Activated naive CD4-positive, alpha-beta T cell treated with anti-CD3 and anti-CD28 coated beads, Interleukin-2, amount 10 ng/mL, durations not matched to agents 7 days and 5 days (primary cell): ENCODE measurements at places on chromosomes 12 and 14.

- no peak overlapping the region for H3K27ac ChIP-seq
- no peak overlapping the region for H3K4me3 ChIP-seq
- no peaks in the 10 kb centered on the region for H3K27me3 ChIP-seq
- no peaks in the 10 kb centered on the region for H3K36me3 ChIP-seq
Measured at GRCh38 chr12:118119449-118119879, 15.7 kb upstream of the VSIG10 start.

DNA sequence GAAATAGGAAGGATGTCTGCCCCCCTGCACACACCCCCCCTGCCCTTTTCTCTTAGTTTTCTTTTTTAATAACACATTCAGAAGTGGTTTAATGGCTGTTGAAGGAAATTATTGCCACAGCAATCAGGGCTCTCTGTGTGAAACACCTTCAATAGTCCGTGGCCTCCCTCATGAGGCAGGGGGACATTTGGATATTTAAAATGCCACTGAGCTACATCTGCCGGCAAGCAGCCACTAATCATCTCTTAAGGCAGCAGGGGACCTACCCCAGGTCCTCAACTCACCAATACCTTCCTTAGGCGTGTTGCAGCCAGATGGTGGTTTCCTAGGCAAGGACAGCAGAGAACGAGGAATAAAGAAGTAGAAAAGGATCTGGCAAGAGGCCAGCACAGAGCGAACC lies 283.2 kb downstream of the TTC8 start:
- H3K4me3 ChIP-seq, result no peak overlapping the region
- no peak overlapping the region for H3K27ac ChIP-seq
- H3K36me3 ChIP-seq, result no peaks in the 10 kb centered on the region

GRCh38 chr14:63499701-63500250 lies 43.4 kb downstream of the PPP2R5E start:
- no peak overlapping the region for H3K4me3 ChIP-seq
- no peak overlapping the region for H3K27ac ChIP-seq
- no peak for DNase-seq
- peaks cover 13% of the 10 kb centered on the region for H3K4me1 ChIP-seq
- H3K27me3 ChIP-seq, result no peaks in the 10 kb centered on the region
- H3K36me3 ChIP-seq, result peaks cover 15% of the 10 kb centered on the region

DNA sequence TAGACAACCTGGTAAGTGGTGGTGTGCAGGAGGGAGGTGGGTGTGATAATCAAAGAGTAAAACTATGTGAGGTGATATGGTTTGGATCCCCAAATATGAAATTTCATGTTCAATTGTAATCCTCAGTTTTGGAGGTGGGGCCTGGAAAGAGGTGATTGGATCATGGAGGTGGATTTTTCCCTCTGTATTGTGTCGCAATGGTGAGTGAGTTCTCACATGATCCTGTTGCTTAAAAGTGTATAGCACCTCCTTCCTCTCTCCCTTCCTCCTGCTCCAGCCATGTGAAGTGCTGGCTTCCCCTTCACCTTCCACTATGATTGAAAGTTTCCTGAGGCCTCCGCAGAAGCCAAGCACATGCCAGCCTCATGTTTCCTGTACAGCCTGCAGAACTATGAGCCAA lies 270.2 kb upstream of the FOXG1 start:
- no peaks in the 10 kb centered on the region for H3K4me1 ChIP-seq
- DNase-seq, result no peak
- H3K27ac ChIP-seq, result no peak overlapping the region
- no peaks in the 10 kb centered on the region for H3K27me3 ChIP-seq
- H3K36me3 ChIP-seq, result no peaks in the 10 kb centered on the region

DNA sequence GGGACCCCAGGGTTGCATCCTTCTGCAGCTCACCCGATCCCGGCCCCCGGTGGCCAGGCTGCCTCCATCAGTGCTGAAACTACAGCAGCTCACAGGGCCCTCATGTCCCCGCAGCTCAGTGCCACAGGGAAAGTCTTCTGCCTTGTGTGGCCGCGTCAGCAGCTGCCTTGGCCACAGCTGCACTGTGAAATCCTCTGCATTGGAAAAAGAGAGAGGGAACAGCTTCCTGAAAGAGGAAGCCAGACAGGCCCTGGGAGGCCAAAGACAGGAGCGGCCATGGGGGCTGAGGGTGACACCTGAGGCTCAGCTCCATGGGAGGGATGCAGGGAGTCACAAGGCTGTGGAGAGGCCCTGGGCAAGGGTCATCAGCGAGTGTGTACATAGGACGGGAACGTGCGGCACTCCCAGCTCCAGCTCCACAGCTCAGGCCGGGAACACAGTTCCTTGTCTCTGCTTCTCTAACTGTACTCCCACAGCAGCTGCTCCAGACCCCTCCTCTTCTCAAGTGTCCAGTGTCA lies 32.7 kb downstream of the PARP2 start:
- H3K4me3 ChIP-seq, result no peak overlapping the region
- no peaks in the 10 kb centered on the region for H3K27me3 ChIP-seq
- peaks cover 62% of the 10 kb centered on the region for H3K36me3 ChIP-seq
- H3K27ac ChIP-seq, result no peak overlapping the region
- no peak for DNase-seq
- no peaks in the 10 kb centered on the region for H3K4me1 ChIP-seq

- H3K27me3 ChIP-seq, result no peaks in the 10 kb centered on the region
- peaks cover 3% of the 10 kb centered on the region for H3K4me1 ChIP-seq
- no peak for DNase-seq
- H3K4me3 ChIP-seq, result no peak overlapping the region
- H3K27ac ChIP-seq, result peak overlapping the region; percentile 67
Measured at GRCh38 chr12:53483225-53483978, 15.9 kb downstream of the MAP3K12 start.

DNA sequence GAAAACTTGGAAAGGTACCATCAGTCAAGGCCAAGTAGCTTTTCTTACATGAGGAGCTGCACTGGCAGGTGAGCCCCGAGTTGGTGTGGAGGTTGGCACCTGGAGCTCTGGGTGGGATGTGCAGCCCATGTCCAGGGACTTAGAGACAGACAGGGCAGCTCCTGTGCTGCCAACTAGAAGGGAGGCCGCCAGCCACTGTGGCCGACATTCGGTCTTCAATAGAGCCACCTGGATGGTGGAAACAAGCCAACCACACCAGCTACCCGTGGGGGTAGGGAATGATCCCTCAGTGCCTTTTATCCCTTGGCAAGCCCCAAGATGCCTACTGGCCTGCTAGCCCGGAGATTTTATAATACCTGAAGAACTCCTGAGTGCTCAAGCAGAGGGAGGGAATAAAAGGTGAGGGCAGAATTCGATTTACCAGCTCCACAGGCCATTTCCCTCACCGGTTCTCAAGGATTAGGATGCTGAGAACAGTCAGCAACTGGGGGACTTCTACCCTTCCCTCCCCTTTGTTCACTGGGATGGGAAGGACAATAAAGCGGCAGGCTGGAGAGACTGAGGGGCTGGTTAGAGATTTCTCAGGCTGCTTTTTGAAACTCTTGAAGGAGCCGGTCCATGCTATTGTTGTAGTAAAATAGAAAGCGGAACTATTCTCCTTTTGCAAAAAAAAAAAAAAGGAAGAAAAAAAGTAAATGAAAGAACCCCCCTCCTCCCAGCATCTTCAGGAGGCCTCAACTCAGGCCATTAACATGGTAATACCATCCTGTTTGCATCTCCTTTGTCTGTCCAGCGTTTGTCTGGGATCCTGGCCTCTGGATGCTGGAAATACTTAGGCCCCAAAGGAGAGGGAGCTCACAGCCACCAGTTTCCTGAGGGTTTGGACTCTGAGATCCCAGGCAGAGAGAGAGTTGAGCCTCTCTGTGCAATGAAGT lies 321.6 kb downstream of the ZFP36L1 start:
- no peaks in the 10 kb centered on the region for H3K27me3 ChIP-seq
- H3K4me3 ChIP-seq, result no peak overlapping the region
- peaks cover 9% of the 10 kb centered on the region for H3K4me1 ChIP-seq
- no peaks in the 10 kb centered on the region for H3K36me3 ChIP-seq
- no peak for DNase-seq

GRCh38 chr12:116863275-116863767 lies 17.9 kb downstream of the HRK start:
- no peaks in the 10 kb centered on the region for H3K36me3 ChIP-seq
- H3K4me3 ChIP-seq, result no peak overlapping the region
- H3K4me1 ChIP-seq, result peaks cover 16% of the 10 kb centered on the region
- no peak for DNase-seq
- H3K27me3 ChIP-seq, result peaks cover 57% of the 10 kb centered on the region
- H3K27ac ChIP-seq, result no peak overlapping the region

DNA sequence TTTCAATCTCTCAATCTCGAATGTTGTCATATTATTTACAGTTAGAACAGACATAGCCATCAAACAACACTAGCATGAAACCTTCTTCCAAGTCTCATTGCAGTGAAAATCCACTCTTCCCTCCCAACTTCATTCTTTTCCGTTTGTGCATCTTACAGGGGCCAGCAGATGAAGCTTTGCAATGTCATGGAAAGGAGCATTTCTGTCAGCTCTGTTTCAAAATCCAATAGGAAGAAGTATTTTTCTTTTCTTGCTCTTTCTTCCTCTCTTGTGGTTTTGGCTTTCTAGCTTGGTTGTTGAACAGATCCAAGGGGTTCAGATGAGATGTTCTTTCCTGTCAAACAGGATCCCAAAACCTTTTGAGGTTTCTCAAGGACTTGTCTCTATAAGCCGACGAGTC lies 416.6 kb downstream of the AEBP2 start:
- H3K36me3 ChIP-seq, result no peaks in the 10 kb centered on the region
- no peak for DNase-seq
- H3K27me3 ChIP-seq, result no peaks in the 10 kb centered on the region
- no peak overlapping the region for H3K27ac ChIP-seq
- H3K4me3 ChIP-seq, result no peak overlapping the region

DNA sequence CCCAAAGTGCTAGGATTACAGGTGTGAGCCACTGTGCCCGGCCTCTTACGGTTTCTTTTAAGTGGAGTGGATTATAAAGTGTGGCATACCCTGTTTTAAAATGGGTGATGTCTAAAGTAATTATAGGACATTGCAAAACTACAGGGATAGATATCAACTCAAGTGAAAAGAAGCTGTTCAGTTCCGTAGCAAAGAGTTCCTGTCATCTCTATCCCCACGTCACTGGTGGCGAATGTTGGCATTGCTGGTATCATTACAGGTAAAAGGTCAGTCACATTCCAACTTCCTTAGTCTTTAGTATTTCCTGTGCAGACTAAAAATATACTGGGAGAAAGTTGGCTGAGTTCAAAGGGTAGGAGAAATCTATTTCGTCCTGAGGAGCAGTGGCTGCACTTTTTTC lies 95.6 kb upstream of the SLC38A2 start:
- no peaks in the 10 kb centered on the region for H3K27me3 ChIP-seq
- H3K27ac ChIP-seq, result no peak overlapping the region
- peaks cover 15% of the 10 kb centered on the region for H3K36me3 ChIP-seq
- H3K4me1 ChIP-seq, result peaks cover 26% of the 10 kb centered on the region

DNA sequence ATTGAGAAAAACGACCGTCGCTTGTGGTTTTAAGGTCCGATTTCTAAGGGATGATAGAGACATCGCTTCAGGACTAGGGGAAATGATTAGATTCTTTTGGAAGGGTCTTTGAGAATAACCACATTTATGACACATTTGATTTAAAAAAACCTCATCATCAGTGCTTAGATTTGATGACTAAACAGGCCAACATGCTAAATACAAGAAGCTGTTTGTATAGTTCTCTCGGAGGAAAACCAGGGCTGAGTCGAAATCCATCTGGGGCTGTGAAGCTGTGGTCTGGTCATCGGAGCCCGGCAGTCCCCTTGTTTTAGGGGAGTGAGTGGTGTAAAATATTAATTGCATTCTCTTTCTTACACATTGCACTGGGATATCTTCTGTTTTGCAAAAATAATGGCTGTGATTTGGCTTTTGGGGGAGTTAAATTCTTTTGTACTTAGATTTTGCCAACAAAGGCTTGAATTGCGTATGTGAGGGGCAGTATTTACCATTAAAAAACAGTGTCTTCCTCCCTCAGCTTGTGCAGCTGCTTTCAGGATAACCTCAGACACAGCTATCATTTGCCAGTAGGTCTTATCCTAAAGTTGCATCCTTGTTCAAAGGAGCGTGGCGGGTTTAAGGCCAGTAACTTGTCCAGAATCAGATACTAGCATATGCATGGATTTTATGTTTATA lies 550 bp downstream of the GNG2 start:
- H3K36me3 ChIP-seq, result peaks cover 40% of the 10 kb centered on the region
- no peaks in the 10 kb centered on the region for H3K27me3 ChIP-seq
- peak overlapping the region; percentile 83 for H3K4me3 ChIP-seq
- peaks cover 57% of the 10 kb centered on the region for H3K4me1 ChIP-seq
- peak; percentile 25 for DNase-seq

DNA sequence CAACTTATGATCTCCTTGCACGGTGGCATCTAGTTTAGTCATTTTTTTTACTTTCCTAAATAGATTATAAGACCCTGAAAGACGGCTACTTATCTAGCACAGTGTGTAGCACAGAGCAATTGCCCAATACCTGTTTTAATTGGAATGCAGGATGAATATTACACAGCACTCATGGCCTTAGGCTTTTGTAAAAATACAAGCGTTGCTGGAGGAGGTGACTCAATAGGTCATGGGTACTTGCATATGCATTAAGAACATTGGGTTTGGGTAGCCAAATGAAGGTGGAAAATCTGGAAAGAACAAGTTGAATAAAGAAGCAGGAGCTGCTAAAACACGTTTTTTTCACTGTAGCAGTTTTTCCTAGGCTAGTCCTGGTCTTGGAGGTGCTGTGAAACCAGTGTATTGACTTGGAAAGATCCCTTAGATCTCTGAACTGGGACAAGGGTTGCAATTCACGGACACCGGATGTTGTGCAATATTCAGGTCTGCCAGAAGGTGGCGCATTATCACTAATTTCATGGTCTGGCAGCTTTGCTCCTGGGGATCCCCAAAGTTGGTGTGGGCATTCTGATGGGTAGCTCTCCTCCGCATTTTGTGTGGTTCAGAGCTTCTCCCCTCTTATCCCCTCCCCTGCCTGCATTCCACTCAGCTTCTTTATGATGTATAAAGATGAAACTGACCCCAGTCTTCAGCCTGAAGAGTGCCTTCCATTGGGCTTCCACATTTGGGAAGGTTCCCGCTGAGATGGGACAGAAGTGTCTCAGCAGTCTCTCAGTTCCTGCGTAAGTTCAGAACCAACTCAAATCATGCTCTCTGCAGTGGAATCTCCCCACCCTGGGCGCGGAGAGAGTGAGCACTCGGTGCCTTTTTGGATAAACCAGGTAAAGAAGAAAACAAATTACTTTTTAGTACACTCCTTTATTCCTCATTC lies 278.3 kb downstream of the NRXN3 start:
- peak; percentile 66 for DNase-seq
- H3K4me3 ChIP-seq, result no peak overlapping the region
- no peak overlapping the region for H3K27ac ChIP-seq
- H3K4me1 ChIP-seq, result no peaks in the 10 kb centered on the region
- H3K36me3 ChIP-seq, result no peaks in the 10 kb centered on the region
- H3K27me3 ChIP-seq, result no peaks in the 10 kb centered on the region

- DNase-seq, result no peak
- peak overlapping the region; percentile 80 for H3K4me3 ChIP-seq
- no peaks in the 10 kb centered on the region for H3K27me3 ChIP-seq
- peaks cover 63% of the 10 kb centered on the region for H3K4me1 ChIP-seq
- peaks cover 3% of the 10 kb centered on the region for H3K36me3 ChIP-seq
- peak overlapping the region; percentile 86 for H3K27ac ChIP-seq
Measured at GRCh38 chr12:53498235-53498630, 1.0 kb downstream of the MAP3K12 start.
